ENCODE measurements at places on chromosomes 13 and 19.

GRCh38 chr13:98546402-98546801 lies 30.5 kb downstream of the STK24 start:
- DNase-seq: no peak

GRCh38 chr13:38419312-38419873 lies 69.7 kb downstream of the UFM1 start:
- no peak for DNase-seq

DNA sequence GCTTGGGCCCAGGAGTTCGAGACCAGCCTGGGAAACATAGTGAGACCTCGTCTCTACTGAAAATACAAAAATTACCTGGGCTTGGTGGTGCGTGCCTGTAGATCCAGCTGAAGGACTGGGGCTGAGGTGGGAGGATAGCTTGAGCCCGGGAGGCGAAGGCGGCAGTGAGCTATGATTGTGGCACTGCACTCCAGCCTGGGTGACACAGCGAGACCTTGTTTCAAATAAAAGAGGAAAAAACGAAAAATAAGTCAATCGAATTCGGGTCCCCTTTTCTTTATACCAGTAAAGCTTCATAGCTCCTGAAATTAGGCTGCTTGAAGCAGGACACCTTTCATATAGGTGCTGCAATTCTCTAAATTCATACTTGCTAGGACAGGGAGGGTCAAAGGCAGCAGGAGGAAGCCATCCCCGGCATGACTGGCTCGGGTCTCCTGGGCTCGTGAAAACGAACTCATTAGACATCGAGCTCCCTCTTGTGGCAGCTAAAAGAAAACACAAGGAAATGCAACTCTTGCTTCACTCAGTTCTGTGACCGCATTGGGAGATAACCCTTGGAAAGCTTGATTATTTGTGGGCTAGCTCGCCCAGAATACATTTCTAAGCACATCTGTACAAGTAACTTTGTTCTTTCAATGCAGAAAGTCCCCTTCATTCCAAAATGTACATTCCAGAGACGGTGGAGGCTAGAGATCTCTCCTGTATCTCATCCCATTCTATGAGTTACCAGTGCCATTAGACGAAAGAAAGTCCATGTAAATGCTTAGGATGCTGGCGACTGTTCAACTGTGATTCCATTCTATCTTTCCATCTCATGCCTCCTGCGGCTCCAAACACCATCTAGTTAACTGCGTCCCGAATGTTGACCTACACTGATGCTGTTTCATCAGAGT lies 16.8 kb downstream of the FPR2 start:
- peak; percentile 7 for DNase-seq

DNA sequence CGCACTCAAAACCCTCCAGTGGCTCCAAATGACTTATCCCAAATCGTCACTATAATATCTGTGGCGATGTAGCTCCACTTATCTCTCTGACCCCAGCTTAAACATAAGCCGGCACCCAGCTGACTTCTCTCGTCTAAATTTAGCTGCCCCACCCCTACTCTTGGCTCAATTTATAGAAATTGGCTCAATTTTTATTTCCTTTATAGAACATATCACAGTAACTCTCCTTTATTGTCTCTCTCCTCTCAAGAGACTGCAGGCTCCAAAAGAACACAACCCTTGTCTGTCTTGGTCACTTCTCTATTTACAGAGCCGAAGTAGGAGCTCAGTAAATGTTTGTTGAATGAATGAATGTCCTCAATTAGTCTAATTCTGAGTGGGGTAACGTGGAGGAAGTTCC lies 805 bp downstream of the ZNF784 start:
- DNase-seq: no peak

DNA sequence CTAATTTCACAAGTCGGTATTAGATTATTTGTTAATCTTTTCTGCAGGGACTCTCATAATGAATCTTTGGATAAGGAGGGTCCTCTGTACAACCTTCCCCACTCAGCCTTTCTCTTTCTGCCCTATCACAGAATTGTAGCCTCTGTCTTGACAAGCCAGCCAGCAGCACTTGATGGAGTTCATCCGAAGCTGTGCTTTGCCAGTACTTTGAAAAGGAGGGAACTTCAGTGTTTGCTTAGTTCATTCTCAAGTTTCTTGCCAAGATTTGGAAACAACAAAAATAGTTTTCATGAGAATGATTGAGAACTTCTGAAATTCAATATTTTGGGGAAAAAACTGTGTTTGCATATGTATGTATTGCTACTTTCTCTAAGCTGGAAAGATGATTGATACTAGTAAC lies 69.3 kb upstream of the HMGB1 start:
- no peak for DNase-seq

GRCh38 chr19:14361824-14362223 lies 19.4 kb upstream of the ADGRE5 start:
- no peak for DNase-seq

DNA sequence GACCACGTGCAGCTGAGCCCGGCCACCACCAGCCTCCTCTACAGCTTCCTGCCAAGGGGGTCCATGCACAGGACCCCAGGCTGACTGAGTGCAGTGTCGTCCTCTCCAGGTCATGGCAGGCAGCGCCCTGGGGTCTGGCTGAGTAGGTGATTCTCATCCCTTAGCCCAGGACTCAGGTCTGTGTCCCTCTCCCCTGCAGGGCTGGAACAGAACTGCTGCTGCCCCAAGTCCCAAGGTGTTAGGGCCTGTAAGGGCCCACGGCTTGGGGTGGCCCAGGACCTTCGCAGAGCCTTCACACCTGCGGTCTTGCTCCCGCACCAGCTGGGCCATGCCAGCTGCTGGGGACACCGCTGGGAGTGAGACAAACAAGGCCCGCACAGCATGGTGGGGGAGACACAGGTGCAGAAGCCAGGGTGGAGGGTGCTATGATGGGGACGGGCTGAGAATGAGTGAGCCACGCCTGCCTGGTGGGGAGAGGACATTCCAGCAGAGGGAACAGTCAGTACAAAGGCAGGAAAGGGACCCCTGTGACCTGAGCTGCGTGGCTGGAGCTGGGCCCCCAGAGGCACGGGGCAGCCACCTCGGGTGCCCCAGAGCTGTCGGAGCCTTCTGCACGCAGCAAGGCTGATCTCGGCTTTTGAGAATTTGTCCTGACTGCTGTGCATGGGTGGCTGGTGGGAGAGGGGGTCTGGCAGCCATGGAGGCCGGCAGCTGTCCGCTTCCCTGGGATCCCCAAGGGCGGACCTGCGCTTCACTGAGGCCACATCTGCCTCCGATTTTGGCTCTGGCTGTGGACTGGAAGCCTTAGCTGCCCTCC lies 11.9 kb downstream of the PLEKHF1 start:
- DNase-seq: no peak

- no peak for DNase-seq
Measured at GRCh38 chr19:45781214-45782161, 802 bp downstream of the DMPK start.

DNA sequence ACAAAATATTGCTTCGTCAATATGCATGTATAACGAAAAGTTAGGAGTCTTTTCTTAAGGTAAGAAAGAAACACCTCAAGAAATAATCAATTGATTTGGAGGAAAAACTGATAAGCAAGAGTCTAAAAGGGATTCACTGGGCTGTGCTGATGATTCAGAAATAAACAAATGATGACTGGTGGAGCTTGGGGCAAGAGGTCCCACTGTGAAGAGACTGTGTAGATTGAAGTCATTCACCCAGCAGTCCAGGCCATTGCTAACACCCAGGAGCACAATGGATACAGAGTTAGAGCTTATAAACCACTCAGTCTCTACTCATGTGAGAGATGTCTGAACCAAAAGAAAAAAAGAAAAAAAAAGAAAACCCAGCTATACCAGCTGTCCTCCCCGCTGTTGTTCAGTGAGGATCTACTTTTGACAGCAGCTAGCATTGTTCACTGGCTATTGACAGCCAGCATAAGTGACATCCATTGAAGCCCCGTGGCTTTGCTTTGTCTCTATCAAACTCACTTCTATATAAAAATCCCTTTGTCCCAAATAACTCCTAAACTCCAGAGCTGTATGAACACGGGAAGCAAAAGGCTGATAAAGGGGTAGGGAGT lies 255.5 kb downstream of the KCTD12 start:
- DNase-seq: no peak

DNA sequence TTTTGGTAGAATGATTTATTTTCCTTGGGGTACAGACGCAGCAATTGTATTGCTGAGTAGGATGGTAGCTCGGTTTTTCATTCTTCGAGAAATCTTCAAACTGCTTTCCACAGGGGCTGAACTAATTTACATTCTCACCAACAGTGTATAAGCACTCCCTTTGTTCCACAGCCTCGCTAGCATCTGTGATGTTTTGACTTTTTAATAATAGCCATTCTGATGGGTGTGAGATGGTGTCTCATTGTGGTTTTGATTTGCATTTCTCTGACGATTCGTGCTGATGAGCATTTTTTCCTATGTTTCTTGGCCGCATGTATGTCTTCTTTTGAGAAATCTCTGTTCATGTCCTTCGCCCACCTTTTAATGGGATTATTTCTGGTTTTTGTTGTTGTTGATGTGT lies 54.8 kb upstream of the UQCRFS1 start:
- DNase-seq: no peak

DNA sequence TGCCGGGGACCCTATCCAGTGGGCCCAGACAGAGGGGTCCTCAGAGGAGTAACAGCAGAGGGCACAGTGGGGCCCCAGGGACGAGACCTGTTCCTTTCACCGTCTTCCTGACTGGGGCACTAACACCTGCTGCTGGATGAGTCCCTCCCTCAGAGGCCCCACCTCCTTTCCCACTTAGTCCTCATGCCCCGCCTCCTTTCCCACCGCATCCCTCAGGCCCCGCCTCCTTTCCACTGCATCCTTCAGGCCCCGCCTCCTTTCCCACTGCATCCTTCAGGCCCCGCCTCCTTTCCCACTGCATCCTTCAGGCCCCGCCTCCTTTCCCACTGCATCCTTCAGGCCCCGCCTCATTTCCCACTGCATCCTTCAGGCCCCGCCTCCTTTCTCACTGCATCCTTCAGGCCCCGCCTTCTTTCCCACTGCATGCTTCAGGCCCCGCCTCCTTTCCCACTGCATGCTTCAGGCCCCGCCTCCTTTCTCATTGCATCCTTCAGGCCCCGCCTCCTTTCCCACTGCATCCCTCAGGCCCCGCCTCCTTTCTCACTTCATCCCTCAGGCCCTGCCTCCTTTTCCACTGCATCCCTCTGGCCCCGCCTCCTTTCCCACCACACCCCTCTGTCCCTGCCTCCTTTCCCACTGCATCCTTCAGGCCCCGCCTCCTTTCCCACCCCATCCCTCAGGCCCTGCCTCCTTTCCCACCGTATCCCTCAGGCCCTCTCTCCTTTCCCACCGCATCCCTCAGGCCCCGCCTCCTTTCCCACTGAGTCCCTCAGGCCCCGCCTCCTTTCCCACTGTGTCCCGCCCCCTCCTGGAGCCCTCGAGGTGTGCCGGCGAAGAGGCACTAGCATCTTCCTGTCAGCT lies 6.7 kb downstream of the SPPL2B start:
- no peak for DNase-seq

GRCh38 chr19:49862391-49863253 lies 4.8 kb downstream of the PNKP start:
- no peak for DNase-seq

DNA sequence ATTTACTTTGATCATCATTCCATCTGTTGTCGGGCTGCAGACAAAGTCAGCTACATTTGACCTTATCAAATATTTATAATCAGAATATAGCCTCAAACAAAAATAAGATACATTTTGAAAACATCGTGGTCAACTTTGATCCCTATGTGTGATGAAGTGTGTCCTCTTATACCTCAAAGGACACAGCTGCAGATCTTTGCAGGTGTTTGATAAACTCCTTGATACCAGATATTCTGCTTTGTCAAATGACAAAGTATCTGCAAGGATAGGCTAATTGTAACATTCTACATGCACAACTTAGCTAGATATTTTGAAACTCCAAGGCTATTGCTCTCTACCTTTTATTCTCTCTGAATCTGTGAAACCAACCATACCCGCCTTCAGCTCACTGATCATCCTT lies 44.0 kb downstream of the PHF11 start:
- no peak for DNase-seq

- no peak for DNase-seq
Measured at GRCh38 chr13:93977986-93978385, 501.5 kb downstream of the DCT start.

GRCh38 chr13:97974773-97975172 lies 21.3 kb downstream of the IPO5 start:
- DNase-seq: no peak

DNA sequence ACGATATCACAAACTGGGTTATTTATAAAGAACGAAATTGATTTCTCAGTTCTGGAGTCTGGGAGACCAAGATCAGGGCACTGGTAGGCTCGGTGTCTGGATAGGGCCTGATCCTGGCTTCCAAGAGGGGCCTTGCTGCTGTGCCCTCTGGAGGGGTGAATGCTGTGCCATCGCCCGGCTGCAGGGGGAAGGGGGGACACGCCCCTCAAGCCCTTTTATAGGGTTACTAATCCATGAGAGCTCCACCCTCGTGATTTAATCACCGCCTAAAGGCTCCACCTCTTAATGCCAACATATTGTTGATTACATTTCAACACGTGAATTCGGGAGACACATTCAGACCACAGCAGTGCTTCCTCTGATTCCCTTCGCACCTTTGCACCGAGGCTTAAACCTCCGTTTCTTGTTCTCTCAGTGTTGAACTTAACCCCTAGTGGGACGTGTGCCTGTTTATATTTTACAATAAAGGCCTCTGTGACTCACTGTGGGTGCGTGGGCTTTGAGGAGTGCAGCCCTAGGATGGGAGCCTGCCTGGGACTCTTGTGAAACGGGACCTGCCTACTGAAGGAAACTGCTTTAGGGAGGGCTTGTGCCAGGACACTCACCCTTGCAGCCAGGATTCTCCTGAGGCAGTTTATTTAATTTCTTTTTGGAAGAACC lies 52.4 kb upstream of the SPATA13 start:
- no peak for DNase-seq

DNA sequence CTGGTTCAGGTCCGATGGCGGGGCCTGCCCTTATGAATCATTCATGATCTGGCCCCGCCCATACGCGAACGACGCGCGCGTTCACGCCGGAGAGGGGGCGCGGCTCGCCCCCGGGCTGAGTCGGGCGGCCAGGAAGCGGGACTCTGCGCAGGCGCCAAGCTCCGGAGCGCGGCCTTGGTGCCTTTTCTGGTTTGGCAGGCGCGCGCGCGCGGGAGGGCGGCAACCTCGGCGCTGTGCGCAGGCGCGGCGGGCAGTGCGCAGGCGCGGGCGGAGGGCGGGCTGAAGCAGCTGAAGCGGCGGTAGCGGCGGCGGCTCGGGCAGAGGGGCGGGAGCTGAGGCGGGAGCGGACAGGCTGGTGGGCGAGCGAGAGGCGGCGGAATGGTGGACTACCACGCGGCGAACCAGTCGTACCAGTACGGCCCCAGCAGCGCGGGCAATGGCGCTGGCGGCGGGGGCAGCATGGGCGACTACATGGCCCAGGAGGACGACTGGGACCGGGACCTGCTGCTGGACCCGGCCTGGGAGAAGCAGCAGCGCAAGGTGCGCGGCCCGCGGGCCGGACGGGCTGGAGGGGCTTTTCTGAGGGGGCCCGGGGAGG lies at the start of gene ACTN4:
Gene ACTN4 (plus strand): TSS at position 282 of the 598 bp plus-strand sequence. CDS start 97 bp downstream, at position 379.
- DNase-seq: peak; percentile 97

All from amygdala (tissue), 56 donors.